ENCODE measurements at places on chromosomes 16 and 17.

DNA sequence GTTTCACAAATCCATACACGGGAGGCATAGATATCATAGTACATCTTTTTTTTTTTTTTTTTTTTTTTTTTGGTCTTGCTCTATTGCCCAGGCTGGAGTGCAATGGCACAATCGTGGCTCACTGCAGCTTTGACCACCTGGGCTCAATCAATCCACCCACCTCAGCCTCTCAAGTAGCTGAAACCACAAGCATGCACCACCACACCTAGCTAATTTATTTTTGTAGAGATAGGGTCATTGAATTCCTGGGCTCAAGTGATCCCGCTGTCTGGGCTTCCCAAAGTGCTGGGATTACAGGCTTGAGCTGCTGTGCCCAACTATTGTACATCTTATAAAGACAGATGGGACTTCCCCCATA lies 3.5 kb upstream of the RAPGEFL1 start:
- DNase-seq: no peak

DNA sequence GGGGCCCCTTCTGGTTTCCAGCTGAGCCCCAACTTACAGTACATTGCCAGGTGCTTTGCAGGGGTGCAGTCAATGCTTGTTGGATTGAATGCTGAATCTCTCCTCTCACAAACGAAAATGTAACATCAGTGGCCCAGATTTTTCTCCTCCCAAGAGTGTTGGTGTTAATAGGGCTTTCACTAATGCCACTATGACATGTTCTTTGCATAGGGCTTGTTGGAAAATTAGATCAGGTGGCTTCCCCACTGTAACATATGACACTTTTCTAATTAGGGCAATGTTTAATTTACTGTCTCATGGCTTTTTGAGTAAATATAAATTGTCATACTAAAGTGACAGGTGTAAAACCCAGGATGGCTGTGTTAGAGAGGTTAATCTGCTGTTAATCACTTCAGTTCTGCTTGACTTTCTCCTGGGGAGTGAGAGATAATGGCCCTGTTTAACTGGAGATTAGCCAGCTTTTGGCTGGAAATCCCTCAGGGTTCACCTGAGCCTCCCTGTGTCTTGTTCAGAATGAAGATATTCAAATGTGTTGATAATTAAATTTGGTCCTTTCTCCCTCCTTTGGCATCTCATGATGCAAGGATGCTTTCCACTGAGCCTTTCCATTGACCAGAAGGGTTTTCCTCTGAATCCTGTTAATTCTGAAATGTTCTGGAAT lies 502.3 kb downstream of the RBFOX1 start:
- no peak for DNase-seq

- DNase-seq: peak; percentile 25
Measured at GRCh38 chr16:57797526-57798266, 4.6 kb downstream of the KIFC3 start.

DNA sequence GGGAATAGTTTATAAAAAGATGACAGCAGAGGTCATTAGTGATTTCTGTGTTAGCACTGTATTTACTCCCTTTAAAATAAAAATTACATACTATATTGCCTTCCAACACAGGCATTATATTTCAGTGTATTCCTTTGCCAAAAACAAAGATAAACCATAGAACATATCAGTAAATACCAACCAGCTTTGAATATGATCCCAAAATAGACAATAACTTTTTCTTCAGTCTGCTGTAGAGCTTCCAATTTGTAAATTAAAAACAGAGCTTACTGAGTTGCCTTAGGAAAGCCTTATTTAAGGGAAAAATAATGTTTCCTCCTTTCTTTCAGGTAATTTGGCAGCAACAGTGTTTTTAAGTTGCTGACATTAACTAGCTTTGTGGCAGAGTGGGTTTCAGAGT lies 352.1 kb upstream of the TBX2 start:
- no peak for DNase-seq

- no peak for DNase-seq
Measured at GRCh38 chr17:83080579-83080857, 1.1 kb downstream of the METRNL start.

- DNase-seq: no peak
Measured at GRCh38 chr17:9936095-9936494, 31.0 kb upstream of the RCVRN start.

Measured in NCI-H1092 treated with DMSO at 0.1 percent for 48 hours (cell line).